Fibroblast of skin of right biceps (primary cell): ENCODE measurements at places on chromosomes 4 and X.

DNA sequence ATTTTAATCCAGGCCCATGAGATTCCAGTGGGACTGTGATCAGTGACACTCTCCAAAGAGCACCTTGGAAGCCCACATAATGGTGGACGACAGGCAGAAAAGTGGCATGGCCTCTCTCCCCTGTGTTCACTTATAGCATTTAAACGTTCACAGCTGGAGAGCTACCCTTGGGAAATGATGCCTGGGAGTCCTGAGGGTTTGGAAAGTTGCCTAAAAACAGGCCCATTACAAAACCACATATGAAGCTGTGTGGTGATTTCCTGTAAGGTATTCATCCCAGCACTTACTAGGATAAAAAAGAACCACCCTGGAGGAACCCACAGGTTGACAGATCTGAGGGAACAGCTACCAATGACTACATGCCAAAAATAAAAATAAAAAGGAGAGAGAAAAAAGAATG lies 193.2 kb downstream of the RASL11B start:
- peak; percentile 91 for DNase-seq

- no peak for DNase-seq
Observed at GRCh38 chr4:182969651-182970279, 52.6 kb upstream of the DCTD start.

DNA sequence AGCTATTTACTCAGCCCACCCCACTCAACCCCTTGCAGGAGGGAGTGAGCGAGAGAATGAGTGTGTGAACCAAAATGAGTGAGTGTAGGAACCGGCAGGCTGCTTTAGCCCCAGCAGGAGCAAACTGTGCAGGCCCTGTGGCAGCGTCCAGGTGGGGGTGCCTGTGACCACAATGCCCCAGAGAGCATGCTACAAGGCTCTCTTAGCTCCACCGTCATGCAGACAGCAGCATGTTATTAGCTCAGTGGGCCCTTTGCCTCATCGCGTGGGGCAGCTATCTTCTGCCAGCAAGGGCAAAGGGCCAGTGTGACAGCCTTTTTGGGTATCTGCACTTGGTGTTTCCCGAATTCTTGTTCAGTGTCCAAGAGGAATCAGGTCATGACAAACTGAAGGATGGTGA lies 271.3 kb downstream of the GPM6A start:
- DNase-seq, result no peak

DNA sequence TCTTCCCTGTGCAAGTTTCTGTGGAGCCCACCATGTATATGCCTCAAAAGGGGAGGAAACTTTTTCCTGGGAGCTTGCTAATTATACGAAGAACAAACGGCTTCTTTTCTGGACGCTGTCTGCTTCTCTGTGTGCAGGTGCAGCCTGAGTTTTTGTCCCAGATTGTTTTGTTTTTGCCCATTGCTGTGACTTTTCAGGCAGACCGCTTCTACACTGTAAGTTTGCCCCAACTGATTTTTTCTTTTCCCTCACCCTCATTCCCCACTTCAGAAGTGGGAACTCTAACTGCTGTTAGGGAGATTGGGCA lies 51.9 kb downstream of the HMGB2 start:
- no peak for DNase-seq

DNA sequence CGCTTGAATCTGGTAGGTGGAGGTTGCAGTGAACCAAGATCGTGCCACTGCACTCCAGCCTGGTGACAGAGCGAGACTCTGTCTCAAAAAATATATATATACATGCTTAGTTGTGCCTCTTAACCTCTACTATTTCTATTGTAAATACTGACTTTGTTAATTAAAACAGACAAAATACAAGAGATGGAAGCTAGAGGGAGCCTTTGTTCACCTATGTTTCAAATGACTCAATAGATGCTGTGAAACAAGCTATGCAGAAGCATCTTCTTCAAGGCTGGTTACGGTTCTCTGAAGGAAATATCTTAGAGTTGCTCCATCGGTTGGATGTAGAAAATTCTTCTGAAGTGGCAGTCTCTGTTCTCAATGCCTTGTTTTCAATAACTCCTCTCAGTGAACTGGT lies 6.2 kb downstream of the NCAPG start:
- peak; percentile 62 for DNase-seq

DNA sequence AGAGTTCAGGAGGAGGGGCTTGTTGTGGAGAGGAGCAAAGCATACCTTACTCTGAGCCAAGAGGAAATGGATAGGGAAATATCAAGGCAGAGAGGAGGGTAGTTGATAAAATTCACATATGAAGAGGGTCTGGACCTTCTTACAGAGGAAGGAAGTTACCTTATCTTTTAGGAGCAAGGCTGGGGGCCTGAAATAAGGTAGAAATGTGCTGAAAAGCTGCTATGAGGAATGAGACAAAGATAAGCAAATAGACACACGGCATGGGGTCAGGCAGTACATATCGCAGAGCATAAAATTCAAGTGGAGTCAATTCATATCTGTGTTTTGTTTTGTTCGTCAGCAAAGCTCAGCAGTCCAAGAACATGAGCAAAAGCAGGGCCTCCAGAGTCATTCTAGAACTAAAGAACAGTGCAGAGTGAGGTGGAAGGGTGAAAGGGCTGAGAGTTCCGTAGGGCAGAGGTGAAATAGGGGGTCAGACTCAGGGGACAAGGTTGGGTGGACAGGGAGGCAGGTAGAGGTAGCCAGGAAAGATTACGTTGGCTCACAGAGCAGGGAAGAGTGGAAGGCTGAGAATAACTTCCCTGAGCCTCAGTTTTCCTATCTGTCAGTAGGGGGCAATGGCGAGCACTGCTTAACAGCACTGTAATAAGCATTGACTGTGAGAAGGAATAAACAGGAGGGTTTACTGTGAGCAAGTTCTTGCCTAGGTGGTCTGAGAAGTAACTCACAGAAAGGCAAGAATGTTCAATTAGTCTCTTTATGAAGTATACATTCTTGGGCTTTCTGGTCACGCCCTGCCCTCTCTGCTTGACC lies 9.2 kb downstream of the VSIG4 start:
- DNase-seq, result peak; percentile 0

GRCh38 chr4:17816142-17816541 lies 5.4 kb downstream of the NCAPG start:
- no peak for DNase-seq

DNA sequence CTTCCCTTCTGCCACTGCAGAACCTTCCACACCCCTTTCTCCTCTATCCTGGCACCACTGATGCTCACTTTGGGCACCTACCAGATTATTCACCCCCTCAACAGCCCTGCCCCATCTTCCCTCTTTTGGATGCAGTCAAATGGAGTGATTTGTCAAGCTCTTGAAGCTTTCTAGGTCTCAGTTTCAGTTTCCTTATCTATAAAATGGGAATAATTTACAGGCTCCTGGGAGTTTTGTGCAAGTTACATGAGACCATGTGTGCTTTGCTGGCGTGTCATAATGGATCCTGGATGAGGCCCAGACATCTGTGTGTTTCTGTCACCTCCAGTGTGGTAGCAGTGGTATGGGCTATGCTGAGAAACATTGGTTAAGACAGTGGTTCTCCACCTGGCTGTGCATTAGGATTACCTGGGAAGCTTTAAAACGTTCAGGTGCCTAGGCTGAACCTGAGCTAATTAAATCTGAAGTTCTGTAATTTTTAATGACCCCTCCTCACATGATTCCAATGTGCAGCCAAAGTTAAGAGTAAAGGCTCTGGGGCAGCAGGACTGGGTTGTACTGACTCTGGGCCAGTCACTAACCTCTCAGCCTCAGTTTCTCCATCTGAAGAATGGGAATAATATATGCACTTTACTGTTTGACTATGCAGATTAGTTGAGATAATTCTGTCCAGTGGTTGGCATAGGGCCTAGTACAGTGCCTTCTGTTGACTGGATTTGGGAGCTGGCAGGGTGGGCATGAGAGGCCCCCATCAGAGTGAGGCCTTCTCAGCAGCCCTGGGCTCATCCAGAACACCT lies 6.8 kb upstream of the MGST2 start:
- no peak for DNase-seq

DNA sequence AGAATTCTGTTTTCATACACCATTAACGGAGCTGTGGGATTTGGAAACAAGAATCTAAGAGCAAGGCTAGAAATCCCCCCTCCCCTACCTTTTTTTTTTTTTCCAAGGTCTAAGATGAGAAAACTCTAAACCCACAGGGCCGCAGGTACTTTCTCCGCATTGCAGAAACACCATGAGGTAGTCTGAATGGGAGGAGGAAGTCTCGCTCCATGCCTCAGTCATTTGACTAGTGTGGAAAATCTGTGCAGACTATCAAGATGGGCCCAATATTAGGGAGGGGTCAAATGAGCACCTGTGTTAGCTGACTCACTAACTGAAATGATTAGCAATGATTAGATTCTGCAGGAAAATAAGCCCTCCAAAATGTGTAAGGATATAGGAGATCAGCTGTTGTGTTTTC lies 40.9 kb upstream of the MAP3K15 start:
- DNase-seq, result no peak

- no peak for DNase-seq
Observed at GRCh38 chr4:115844180-115844579, 730.8 kb upstream of the NDST4 start.

- DNase-seq, result no peak
Observed at GRCh38 chr4:22650771-22651170, 42.0 kb upstream of the GBA3 start.

DNA sequence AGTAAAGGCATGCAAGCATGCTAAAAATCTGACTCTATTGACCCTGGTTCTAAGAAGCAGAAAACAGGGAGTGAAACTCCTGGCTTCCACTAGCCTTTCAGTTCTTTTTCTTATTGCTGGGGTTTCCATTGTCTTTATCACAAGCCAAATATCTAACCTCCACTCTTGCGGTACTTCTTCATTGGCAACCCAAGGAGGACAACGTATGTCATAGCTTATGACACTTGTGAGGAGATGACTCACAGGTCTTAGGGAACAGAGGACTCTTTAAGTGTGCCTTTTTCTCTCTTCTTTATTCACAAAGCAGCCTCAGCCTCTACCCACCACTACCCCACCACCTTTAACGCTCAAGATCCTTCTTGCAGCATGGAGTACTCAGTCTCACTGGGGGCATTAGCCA lies 124.2 kb downstream of the GUCY2F start:
- DNase-seq, result no peak

DNA sequence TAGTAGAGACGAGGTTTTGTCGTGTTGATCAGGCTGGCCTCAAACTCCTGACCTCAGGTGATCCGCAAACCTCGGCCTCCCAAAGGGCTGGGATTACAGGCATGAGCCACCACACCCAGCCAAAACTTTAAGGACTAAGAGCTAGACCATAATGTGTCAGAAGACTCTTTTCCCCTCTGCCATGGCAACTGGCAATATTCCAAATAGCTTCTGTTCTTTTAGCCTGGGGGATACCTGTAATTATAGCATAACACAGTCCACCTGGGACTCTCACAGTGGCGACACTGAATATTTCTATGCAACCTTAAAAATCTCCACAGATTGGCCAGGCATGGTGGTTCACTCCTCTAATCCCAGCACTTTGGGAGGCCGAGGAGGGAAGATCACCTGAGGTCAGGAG lies 45.5 kb upstream of the RBM47 start:
- no peak for DNase-seq

GRCh38 chr4:32929796-32930699 lies 2209.9 kb downstream of the PCDH7 start:
- DNase-seq, result no peak

GRCh38 chr4:156756118-156756517 lies 215.5 kb downstream of the PDGFC start:
- DNase-seq, result no peak

DNA sequence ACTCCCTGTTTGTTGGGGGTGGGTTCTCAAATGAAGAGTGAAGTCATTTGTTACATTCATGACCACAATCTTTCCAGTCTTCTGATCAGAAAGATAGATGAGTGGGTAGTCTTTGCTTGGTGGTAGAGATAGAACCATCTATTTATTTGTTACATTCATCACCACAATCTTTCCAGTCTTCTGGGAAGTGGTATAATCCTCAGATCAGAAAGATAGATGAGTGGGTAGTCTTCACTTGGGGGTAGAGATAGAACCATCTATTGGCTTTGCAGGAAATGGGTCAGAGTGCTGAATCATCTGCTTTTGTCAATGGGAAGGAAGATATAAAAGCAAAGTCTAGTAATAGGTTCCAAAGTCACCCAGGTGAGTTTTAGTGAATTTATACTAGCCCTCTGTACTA lies 64.2 kb upstream of the EPGN start:
- DNase-seq, result no peak

- DNase-seq, result no peak
Observed at GRCh38 chrX:153624196-153625091, 22.6 kb upstream of the DUSP9 start.

DNA sequence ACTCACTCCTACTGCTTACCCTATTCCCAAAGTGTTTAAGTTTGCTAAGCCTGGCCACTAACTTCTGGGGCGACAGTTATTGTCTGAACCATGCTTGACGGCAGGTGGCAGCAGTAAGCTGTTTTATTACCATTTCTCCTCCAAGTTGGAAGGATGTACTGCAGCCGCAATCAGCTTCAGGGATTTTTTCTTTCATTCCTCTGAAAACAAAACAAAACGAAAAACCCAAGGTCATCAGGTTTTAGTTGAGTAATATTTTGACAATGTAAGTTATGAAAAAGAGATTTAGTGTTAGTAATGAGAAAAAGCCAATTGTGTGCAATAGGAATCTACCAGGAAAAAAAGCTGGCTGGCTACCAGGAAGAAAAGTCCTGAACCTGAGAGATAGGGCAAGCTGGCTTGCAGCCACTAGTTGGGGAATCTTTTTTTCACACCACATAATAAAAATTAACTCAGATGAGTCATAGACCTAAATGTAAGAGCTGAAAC lies 13.2 kb upstream of the RAB9B start:
- DNase-seq, result peak; percentile 86

DNA sequence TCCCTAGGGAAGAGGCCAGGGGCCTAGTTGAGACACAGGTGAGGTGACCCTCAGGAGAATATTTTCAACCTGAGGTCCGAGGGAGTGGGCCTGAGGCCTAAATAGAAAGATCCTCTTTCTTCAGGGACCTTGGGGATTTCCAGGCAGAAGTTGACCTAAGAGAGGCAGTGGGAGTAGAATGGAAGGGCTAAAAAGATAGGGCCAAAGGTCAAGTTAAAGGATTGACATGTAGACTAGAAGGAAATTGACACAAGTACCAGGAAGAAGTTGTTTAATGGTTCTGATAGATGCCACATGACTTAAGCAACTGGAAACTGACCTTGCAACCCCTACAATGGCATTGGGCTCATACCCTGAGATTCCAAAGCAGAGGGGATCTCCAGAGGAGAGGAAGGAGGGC lies 76.9 kb downstream of the SHROOM3 start:
- DNase-seq, result no peak

DNA sequence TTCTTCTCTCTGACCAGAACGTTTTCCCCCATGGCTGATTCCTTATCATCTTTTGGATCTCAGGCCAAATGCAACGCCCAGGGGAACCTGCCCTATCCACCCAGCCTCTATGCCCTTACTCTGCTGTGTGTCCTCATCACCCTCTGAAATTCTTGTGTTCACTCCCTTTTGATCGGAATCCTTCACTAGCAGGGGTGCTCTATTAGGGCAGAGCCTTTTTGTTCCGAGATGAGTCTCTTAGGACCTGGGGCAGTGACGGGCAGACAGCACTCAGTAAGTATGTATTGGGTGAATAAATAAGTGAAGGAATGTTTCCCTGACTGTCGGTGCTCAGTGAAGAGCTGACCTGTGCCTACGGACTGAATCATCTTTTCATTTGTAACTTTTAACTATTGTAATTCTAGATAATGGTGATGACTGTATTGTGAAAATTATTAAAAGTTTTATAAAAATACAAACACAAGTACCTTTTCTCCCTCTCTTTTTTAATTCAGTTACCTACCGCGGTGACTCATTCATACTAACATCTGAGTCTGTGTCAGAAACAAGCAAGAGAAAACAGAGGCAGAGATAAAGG lies 4.8 kb upstream of the TENM3 start:
- peak; percentile 23 for DNase-seq
